ENCODE measurements at places on chromosomes 1 and 21. TPM values are rescaled to one million over a fixed set of nuclear protein-coding genes. Genes with fewer than 3 reads are reported as not detected.

DNA sequence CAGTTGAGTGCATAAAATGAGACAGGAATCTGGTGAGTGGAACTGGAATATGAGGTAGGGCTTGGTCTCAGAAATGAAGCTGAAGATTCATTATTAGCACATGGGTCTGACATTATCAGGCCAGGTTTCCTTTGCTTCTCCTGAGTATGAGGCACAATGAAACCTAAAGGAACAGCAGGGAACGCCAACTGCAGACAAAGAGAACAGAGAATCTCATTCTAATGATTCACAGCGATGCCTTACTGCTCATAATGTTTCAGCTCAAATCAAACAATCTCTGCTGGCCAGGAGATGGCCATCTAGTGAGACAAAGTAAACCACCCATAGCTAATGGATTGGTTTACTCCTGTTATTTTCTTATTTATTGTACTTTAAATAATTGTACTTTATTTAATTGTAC lies 133.5 kb downstream of the C1orf21 start:
- peak; percentile 21 for DNase-seq

DNA sequence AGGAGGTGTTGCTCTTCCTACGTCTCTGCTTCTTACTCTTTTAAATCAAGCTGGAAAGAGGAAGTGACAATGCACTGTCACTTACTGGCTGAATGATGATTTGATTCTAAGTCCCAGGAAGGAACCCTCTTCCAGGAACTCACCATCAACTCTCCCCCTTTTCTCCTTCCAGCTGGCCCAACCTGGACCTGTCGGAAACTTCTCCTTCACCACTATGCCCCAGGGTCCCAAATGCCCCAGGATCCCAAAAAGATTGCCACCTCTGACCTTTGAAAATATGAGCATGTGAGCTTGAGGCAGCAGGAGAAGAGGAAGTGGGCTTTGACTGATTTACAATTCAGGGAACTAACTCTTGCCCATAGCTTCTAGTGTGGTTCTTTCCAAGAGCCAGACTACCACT lies 5.3 kb upstream of the ADAMTS5 start:
- DNase-seq: no peak

DNA sequence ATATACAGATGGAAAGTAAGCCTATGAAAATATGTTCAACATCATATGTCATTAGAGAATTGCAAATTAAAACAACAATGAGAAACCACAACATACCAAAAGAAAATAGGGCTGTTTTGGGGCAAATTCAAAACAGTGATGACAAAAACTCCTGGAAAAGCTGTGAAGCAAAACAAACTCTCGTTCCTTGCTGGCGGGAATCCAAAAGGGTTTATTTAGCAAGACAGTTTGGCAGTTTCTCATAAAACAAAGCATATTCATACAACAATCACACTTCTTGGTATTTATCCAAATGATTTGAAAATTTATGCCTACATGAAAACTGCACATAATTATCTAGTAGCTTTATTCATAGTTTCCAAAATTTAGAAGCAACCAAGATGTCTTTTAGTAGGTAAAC lies 44.4 kb downstream of the COL11A1 start:
- DNase-seq: no peak

GRCh38 chr1:93434088-93434487 lies 13.8 kb upstream of the FNBP1L start:
- DNase-seq: no peak

GRCh38 chr21:26491663-26492062 lies 81.4 kb downstream of the CYYR1 start:
- DNase-seq: no peak

DNA sequence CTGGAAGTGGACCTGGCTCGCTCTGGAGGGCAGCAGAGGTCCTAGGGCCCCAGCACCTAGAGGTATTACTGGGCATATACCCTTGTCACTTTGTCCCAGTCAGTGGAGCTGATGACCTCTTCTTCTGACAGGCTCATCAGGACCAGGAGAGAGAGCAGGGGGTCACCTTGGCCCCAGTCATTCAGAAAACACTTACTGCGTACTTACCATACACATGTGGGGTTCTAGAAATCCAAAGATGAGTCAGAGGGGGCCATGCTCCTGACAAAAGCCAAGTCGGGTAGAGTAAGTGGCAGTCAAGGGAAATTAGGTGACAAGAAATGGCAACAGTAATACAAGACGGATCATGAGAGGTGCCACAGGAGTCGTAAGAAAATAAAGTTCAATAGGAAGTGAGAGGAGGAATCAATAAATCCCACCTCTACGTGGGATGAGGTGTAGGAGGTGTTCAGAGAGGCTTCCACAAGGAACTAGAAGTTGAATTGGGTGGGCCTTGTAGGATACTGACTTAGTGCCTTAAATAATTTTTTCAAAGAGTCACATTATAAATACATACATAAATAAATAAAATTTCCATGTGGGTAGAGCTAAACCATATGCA lies 6.8 kb downstream of the KCNC4 start:
- DNase-seq: no peak

DNA sequence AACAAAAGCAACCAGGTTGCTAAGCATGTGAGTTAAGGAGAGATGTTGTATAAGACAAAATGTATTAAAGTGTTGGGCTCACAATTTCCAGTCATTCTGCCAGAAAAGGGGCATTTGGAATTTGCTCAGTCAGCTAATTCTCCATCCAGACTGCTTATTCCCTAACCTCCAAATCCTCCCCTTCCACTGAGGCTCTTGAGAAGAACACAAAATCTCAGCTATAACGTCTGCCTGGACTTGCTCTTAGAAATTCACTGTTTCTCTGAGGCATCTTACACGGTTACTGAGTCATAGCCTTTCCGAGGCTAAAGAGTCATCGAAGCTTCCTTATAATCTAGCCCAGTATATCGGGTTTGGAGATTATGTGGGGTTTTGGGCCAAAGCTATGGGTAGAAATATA lies 548.2 kb upstream of the ADGRL4 start:
- DNase-seq: no peak

TNFRSF4 gene
- not detected for total RNA-seq

DNA sequence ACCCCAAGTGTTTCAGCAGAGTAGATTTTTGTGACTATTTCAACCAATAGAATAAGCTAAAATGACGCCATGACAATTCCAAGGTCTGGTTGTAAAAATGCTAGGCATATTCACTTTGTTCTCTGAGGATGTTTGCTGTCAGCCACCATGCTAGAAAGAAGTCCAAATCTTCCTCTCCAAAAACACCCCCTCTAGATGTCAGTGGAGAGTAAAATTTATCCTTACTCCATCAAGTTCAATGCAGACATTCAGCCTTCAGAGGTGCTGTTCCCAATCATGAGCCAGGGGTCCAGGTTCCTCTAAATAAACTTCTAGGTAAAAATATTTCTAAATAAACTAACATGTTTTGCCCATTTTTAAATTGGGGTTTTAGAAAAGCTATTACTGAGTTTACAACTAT lies 395.4 kb upstream of the ADAMTS5 start:
- DNase-seq: peak; percentile 54

DNA sequence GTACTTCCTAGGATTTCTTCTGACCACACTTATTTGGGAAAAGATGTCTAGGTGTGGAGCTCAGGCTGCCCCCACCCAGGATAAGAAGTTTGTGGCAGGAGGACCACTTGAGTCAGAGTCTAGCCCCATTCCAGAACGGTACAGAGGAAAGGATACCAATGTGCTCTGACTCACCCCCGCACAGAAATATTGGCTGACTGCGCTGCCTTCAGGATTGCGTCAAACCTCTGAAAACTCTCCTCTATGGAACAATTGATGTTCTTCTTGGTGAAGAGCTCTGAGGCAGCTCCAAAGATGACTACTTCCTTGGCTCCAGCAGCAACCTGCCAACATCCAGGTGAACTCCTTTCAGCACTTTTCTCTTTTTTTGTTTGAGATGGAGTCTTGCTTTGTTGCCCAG lies 11.2 kb downstream of the HMGCL start:
- DNase-seq: no peak

FOXO6 gene
- 0.18 TPM for total RNA-seq

DNA sequence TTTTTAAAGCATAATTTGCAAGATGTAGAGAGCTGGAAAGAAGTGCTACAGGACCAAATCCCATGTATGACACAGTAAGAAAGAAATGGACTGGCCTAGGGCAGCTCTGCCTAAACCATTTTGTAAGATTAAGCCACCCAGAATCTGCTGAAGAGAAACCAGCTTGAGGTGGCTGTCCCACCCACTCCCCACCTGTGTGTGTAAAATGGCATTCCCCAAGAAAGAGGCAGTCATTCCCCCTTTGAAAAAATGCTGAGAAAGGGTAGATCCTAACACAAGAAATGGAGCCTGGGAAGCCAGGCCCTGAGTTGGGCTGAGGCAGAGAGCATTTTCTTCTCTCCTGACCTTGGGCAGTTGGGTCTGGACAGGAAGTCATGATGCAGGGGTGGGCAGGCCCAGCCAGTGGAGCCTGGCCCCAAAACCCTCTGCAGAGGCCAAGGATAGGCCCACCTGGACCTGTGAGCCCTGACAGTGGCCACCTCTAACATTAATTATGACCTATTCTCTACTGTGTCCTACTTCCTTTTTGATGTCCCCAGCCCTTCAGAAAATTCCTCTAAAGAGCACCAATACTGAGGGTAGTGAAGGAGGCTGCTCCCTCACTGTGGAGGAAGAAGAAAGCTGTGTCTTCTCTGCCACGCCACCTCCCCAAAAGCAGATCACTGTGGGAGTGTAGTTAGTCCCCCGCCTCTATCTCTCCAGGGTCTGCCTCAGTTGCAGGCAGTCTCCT lies 94.0 kb downstream of the EDEM3 start:
- DNase-seq: no peak

DNA sequence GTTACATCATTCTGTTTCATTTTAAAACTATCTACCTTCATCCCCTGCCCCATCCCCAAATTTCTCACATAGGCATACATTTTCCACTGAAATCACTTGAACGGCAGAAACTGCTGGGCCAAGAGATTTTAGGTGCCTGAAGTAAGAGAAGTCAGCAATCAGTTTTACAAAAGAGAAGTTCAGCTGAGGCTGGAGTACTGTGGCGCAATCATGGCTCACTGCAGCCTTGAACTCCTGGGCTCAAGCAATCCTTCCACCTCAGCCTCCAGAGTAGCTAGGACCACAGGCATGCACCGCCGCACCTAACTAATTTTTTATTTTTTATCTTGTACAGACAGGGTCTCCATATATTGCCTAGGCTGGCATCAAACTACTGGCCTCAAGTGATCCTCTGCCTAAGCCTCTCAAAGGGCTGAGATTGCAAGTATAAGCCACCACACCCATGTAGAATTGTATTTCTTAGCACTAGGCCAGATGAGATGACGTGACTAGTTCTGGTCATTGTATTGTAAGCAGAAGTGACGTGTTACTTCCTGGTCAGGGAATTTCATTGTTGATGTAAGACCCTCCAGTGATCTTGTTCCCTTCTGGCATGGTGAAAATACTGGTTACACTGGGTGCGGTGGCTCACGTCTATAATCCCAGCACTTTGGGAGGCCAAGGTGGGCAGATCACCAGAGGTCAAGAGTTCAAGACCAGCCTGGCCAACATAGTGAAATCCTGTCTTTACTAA lies 7.1 kb downstream of the BECN2 start:
- DNase-seq: no peak

ERICH3 gene
- not detected for total RNA-seq

ST6GALNAC5 gene
- total RNA-seq: 2.1 TPM

DNA sequence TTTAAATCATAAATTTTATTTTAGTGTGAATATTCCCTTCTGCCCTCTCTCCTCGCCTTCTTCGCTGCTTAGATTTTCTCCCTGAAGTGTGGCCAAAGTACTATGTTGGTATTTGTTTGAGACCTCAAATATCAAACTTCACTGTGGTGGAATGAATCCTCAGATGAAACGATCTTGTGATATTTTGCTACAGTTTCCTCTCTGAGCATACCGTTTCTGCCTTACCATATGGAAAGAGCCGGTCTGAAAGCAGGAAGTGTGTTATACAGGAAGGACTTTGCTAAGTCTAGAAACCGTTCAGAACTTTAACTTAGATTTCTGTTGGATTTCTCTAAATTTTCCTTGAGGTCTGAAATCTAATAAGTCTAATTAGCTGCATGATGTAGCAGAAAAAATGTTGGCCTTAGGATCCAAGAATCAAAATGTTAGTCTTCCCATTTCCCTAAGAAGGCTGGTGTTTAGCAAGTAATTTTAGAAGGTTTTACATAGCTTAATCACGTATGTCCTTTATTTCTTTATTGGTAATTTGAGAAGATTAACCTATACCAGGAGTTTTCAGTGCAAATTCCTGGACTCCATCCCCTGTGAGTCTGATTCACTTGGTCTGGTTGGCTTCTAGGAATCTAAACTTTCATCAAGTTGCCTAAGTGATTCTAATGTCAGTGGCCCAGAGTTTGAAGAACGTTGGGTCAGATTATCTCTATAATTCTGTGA lies 30.7 kb downstream of the SDCCAG8 start:
- no peak for DNase-seq

SH2D2A gene
- not detected for total RNA-seq

- DNase-seq: no peak
Measured at GRCh38 chr1:167064621-167065020, 25.6 kb downstream of the GPA33 start.

PRAMEF1 gene
- total RNA-seq: not detected

GRCh38 chr1:3166206-3166918 lies 97.4 kb downstream of the PRDM16 start:
- no peak for DNase-seq

Data from SK-MEL-5 (cell line).